ENCODE measurements at places on chromosomes 5 and 9.

- no peak for DNase-seq
These were observed 723.3 kb upstream of the GRAMD2B start for GRCh38 chr5:125699860-125700259.

DNA sequence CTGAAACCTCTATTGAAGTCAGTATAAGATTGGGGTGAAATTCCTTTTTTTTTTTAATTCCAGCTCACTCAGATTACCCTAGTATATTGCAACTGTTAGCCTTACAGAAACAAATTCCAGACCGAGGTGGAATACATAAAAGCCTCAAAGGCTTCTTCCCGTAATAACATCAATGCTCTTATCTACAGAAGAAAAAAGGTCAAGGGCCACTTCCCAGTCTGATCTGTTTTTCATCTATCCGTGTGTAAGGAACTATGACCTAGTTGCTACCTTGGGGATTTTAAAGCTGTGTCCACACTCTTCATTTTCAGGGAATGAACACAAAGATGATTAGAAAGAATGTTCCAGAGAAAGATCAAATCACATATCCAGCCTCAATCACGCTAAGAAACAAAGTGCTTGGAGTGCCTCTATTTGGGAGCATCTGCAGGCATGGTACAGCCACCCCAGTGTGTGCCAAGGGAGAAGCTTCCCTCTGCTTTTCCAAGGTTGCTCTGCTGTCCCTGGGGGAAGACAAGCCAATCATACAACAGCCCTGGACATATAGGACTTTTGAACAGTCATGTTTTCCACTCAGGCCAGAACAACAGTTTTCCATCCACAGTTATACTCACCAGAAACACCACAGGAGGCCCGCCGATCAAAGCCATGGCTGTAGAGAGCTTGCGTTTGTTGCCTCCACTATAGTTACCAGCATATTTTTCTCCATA is 23.5 kb downstream of the NIPSNAP3B start:
- no peak for DNase-seq

DNA sequence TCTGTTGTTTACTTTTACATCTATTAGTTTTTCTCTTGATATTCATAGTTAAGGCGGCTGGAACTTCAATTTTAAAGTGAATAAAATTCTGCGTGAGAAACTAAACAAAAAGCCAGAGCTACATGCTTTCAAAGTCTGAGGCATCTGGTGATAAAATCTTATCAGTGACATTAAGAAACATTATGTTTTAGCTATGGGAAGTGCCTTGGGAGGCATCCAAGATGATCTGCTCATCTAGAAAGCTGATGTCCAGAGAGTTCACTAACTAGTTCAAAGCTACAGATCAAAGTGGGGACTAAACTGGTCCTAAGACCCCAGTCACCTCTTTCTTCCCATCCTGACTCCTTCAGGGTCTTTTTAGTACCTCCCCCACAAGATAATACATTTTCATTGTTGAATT is 37.2 kb downstream of the MRPS27 start:
- no peak for DNase-seq

GRCh38 chr5:172403189-172403796 is 51.0 kb downstream of the SH3PXD2B start:
- no peak for DNase-seq

DNA sequence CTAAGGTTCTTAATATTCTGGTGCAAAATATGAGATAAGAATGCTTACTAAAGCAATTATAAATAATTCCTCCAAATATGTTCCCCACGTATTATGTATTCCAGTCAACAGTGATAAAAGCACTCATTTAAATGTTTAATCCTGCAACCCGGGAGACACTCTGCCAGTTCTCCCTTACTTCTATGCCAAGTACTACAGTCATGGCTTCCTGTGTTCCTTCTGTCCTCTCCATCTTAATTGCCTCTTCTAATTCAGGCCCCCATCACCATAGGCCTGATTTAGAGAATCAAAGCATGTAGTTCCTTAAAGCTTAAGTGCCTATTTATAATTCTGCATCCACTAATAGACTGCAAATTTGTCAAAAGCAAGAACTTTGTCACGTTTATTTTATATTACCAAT is 474.8 kb downstream of the SEMA5A start:
- no peak for DNase-seq

All from NCI-H1105 (cell line).